Activated T-helper 1 cell treated with anti-CD3 and anti-CD28 coated beads, Interleukin-2, amount 50 U/mL, for 16 hours (primary cell): ENCODE measurements at places on chromosomes 12 and 14.

DNA sequence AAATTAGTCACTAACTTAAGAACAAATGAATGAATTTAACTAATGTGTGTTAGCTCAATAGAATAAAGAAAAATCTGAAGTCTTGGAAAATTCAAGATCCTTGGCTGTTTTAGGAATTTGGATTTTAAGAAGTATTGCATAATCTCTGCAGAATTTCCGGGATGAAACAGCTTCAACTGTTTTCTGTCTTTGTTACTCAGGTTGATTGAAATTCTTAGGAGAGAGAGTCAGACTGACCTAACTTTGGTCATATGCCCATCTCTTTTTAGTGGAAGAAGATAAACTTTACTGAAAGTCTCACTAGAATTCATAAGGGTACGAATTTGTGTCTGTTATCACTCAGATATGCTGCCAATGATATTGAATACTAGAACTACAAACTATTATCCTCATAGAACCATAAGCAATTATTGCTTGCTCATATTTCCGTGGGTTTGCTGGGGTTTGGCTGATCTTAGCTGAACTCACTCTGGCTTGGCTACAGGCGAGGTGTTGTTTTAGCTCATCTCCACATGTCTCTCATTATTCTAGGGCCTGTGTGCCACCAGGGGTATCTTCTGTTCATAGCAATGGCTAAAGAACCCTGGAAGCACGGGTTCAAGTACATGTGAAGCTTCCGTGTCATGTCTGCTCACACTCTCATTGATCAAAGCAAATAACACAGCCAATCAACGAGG is 257.4 kb upstream of the NOVA1 start:
- DNase-seq: no peak

DNA sequence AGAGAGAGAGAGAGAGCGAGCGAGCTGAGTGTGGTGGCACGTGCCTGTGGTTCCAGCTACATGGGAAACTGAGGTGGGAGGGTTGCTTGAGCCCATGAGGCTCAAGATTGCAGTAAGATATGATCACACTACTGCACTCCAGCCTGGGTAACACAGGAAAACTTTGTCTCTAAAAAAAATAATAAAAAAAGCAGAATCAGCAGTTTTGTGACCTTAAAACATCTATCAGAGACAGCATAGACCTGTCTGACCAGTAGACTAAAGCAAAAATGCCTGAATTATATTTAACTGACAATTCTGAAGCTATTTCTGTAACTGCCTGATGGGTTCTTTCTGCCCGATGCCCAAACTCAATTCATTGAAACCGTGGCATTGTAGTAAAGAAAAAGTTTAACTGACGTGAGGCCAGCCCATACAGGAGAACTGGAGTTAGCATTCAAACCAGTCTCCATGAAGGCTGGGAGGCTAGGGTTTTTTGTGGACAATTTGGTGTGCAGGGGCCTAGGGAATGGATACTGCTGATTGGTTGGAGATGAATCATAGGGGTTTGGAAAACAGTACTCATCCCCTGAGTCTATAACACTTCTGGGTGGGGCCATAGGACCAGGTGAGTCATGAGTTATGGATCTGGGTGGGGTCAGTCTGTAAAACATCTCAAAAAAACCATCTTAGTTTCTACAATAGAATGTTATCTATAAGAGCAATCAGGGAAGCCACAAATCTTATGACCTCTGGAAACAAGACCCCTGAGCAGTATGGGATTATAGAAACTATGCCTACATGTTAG is 8.0 kb upstream of the RASSF8 start:
- DNase-seq: no peak

GRCh38 chr14:50875359-50876070 is 3.7 kb downstream of the ABHD12B start:
- peak; percentile 24 for DNase-seq

DNA sequence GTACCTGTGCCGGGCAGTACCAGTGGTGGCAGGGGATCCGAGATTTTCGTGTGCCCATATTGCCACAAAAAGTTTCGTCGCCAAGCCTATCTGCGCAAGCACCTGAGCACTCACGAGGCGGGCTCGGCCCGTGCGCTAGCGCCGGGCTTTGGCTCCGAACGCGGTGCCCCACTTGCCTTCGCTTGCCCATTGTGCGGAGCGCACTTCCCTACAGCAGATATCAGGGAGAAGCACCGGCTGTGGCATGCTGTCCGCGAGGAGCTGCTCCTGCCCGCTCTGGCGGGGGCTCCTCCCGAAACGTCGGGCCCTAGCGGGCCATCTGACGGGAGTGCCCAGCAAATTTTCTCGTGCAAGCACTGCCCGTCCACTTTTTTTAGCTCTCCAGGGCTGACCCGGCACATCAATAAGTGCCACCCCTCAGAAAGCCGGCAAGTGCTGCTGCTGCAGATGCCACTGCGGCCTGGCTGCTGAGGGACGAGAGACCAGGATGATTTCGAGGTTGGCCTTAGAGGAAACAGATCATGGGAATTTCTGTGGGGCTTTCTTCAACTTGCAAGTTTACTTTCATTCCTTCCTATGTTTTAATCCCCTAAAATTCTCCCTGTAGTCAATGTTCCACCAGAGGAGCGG is 1.6 kb downstream of the INSM2 start:
- no peak for DNase-seq

GRCh38 chr14:69574263-69574953 is at the start of gene CCDC177:
Gene CCDC177 (minus strand): TSS chr14:69574871. CDS start chr14:69573622, 1,249 bp downstream.
- DNase-seq: peak; percentile 58

GRCh38 chr14:54001189-54001878 is 44.7 kb upstream of the BMP4 start:
- DNase-seq: no peak

GRCh38 chr12:78864870-78865463 is 393 bp downstream of the SYT1 start:
- no peak for DNase-seq

GRCh38 chr12:104896146-104896545 is 61.9 kb downstream of the SLC41A2 start:
- no peak for DNase-seq

GRCh38 chr12:47616440-47616839 is 89.4 kb downstream of the RPAP3 start:
- DNase-seq: no peak

DNA sequence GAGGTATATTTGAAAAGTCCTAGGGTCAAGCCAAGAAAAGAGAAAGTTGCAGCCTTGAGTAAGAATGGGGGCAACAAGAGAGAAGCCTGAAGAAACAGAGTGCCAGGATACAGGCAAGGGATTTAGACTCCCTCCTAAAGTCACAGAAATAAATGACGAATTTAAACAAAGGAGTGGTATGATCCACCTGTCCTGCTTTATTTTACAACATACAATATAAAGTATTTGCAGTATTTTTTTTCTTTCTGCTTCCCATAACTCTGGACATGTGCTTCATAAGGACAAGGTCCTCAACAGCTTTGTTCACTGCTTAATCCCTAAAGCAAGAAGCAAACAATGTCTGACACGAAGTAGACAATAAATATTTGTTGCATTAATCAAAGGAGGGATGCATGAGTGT is 57.4 kb downstream of the IFNG start:
- no peak for DNase-seq

GRCh38 chr14:64478634-64479250 is 13.4 kb downstream of the AKAP5 start:
- DNase-seq: no peak

- DNase-seq: no peak
These were observed 621.6 kb downstream of the CCER1 start for GRCh38 chr12:90333424-90333823.

DNA sequence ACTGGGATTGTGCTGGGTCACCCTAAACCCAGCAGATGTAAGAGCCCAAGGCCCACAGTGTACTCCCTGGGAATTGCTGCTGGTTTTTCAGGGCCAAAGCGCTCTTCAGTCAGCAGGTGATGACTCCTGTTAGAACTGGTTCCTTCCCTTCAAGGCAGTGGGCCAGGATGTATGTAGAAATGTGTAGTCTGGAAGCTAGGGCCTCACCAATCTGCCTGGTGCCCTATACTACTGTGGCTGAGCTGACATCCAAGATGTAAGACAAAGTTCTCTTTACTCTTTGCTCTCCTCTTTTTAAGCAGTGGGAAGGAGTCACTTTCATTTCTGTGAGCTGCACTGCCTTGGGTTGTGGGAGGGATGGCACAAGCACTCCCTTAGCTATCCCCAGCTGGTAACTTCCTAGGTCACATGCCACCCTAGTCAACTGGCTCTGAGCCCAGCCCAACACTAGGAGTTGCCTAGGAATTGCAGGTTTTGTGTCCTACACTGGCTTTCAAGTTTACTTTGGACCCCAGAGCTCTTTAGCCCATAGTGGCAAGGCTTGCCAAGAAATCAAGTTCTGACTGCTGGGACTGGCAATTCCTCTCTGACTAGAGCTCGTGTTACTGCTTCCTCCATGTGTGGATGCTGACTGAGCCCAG is 249.2 kb downstream of the C12orf50 start:
- DNase-seq: no peak
